H9 (cell line): ENCODE measurements at places on chromosomes 5 and 9. TPM values are rescaled to one million over a fixed set of nuclear protein-coding genes. Genes with fewer than 3 reads are reported as not detected.

DNA sequence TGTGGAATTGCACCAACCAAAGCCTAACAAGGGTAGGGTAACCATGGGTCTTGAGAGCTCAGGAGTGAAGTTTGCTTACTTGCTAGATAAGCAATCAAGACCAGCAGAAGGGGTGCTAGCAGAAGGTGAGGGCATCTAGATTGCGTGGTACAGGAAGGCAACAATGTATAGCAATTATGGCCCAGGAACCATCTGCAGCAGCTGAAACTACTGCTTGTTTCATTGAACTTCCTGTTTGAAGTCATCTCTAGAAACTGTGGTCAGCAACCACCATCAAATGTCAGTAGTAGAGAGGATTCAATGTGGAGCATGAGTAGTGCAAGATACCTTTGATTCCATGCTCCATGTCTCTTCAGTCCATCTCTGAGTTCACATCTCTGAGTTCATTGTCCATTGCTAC lies 462.1 kb upstream of the GRAMD2B start:
- no peaks in the 10 kb centered on the region for H3K27me3 ChIP-seq
- no peak overlapping the region for H3K27ac ChIP-seq
- no peak for DNase-seq
- no peaks in the 10 kb centered on the region for H3K36me3 ChIP-seq
- H3K4me1 ChIP-seq: no peaks in the 10 kb centered on the region

GRCh38 chr5:113092683-113093082 lies 116.1 kb downstream of the DCP2 start:
- no peak overlapping the region for H3K27ac ChIP-seq
- peaks cover 2% of the 10 kb centered on the region; the same call in 1 of the 2 replicates for H3K4me1 ChIP-seq
- no peaks in the 10 kb centered on the region for H3K36me3 ChIP-seq
- H3K4me3 ChIP-seq: no peak overlapping the region
- no peaks in the 10 kb centered on the region for H3K27me3 ChIP-seq
- DNase-seq: no peak

DNA sequence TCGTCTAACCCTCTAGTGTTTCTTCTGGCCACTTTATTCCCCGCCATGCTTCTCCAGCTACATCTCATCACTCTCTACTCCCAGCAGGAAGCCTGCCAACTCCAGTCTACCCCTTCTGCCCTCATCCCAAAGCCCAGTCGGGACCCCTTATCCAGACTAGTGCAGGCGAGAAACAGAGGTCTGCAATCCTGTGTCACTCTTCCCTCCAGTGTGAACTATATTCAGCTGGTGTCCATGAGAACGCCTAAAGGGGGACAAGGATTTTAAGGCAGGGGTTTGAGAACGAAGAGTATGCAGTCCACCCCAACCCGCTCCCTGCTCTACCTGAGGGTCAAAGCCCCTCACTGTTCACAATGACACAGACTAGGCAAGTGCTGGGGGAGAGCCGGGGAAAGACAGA lies 41.7 kb upstream of the GABRP start:
- no peaks in the 10 kb centered on the region for H3K27me3 ChIP-seq
- peak; percentile 12 for DNase-seq
- no peak overlapping the region for H3K4me3 ChIP-seq
- H3K27ac ChIP-seq: no peak overlapping the region
- H3K36me3 ChIP-seq: peaks cover 7% of the 10 kb centered on the region

DNA sequence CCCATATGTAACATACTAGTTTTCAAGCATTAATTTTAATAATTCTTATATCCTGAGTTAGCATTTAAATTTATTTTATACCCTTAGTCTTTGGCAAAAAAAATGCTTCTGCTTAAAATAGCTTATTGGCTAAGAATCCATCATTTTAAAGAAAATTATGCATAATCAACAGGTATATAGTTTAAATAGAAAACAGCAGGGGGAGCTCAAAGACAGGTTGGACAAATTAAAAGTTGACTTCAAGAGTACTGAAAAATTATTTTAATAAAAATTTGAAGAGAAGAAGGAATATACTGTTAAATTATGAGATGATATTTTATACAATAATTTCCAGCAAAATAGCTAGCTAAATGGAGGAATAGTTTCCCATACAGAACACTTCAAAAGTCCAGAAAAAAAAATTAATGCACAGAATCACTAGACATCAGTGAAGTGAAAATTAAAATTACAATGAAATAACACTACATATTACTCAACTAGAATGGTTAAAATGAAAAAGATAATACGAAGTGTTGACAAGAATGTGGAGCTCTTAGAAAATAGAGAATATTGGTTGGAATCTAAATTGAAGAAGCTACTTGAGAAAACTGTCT lies 387.1 kb downstream of the PDE4D start:
- H3K27ac ChIP-seq: no peak overlapping the region
- no peak overlapping the region for H3K4me3 ChIP-seq
- H3K36me3 ChIP-seq: no peaks in the 10 kb centered on the region
- no peaks in the 10 kb centered on the region for H3K4me1 ChIP-seq
- DNase-seq: no peak

- no peaks in the 10 kb centered on the region for H3K27me3 ChIP-seq
- H3K4me1 ChIP-seq: no peaks in the 10 kb centered on the region
- peaks cover 8% of the 10 kb centered on the region; the same call in 2 of the 3 replicates for H3K36me3 ChIP-seq
- no peak overlapping the region for H3K27ac ChIP-seq
- no peak for DNase-seq
Measured at GRCh38 chr5:116795189-116795588, 220.6 kb upstream of the SEMA6A start.

GRCh38 chr5:15929611-15930263 lies 249.9 kb downstream of the MARCHF11 start:
- H3K27ac ChIP-seq: no peak overlapping the region
- no peaks in the 10 kb centered on the region; the same call in 1 of the 3 replicates for H3K36me3 ChIP-seq
- no peaks in the 10 kb centered on the region for H3K27me3 ChIP-seq
- no peak overlapping the region for H3K4me3 ChIP-seq

GRCh38 chr9:116646661-116647514 lies 40.2 kb upstream of the TRIM32 start:
- H3K4me3 ChIP-seq: no peak overlapping the region
- H3K27ac ChIP-seq: no peak overlapping the region
- H3K36me3 ChIP-seq: no peaks in the 10 kb centered on the region
- no peak for DNase-seq

DNA sequence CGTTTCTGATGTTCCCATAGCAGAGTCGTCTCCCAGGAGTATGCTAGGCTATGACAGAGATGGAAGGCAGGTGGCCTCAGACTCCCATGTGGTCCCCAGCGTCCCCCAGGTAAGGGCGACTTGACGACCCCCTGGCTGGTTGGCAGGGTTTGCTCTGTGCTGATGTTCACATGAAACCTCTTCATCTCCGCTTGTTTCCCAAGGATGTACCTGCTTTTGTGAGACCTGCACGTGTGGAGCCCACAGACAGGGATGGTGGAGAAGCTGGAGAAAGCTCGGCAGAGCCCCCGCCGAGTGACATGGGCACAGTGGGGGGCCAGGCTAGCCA lies 108.3 kb downstream of the WNK2 start:
- no peak overlapping the region for H3K4me3 ChIP-seq
- no peak overlapping the region for H3K27ac ChIP-seq
- DNase-seq: no peak
- H3K36me3 ChIP-seq: peaks cover 5% of the 10 kb centered on the region

DNA sequence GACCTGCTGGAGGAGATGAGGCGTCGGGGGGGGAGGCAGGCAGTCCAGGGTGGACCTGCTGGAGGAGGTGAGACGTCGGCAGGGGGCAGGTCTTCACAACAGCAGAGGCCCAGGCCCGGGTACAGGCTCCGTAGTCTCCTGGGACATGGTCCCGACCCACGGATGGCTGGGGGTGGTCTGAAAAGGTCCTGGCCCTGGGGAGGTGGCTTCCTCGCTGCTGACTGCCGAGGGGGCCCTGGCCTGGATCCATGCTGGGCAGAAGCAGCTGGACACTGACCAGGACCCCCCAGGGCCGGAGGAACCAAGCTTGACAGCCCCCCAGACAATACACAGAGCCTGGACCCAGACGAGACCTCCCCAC lies 8.5 kb downstream of the EGFL7 start:
- DNase-seq: no peak
- no peaks in the 10 kb centered on the region for H3K4me1 ChIP-seq
- H3K36me3 ChIP-seq: peaks cover 3% of the 10 kb centered on the region
- no peaks in the 10 kb centered on the region for H3K27me3 ChIP-seq

- 0 out of 2 replicates have a peak, but pooled peaks cover 2% of the 10 kb centered on the region for H3K4me1 ChIP-seq
- no peaks in the 10 kb centered on the region for H3K36me3 ChIP-seq
- no peak overlapping the region for H3K27ac ChIP-seq
- DNase-seq: no peak
Measured at GRCh38 chr5:80928073-80928472, 32.1 kb upstream of the RASGRF2 start.

GRCh38 chr9:131721076-131721475 lies 18.8 kb downstream of the RAPGEF1 start:
- no peak overlapping the region for H3K27ac ChIP-seq
- no peak overlapping the region for H3K4me3 ChIP-seq
- DNase-seq: no peak
- H3K27me3 ChIP-seq: no peaks in the 10 kb centered on the region

DNA sequence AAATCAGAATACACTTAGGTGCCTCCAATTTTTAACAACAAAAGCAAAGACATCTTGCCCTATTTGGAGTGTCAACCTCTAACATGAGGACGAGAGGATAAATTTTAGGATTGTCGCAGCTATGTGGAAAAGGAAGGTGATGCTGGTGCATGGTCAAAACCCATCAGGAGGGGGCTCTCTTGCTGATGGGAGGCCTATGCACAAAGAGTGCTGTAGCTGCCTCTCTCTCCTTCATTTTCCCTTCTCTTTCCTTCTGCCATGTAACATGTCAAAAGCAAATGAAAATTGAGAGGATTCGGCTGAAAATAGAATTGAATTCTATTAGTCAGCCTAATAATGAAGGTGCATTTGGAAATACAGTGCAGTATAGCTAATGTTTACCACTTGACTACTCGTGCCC lies 578.7 kb upstream of the ZNF462 start:
- peak; percentile 40 for DNase-seq
- H3K4me1 ChIP-seq: no peaks in the 10 kb centered on the region
- H3K27me3 ChIP-seq: no peaks in the 10 kb centered on the region
- no peak overlapping the region for H3K27ac ChIP-seq

DNA sequence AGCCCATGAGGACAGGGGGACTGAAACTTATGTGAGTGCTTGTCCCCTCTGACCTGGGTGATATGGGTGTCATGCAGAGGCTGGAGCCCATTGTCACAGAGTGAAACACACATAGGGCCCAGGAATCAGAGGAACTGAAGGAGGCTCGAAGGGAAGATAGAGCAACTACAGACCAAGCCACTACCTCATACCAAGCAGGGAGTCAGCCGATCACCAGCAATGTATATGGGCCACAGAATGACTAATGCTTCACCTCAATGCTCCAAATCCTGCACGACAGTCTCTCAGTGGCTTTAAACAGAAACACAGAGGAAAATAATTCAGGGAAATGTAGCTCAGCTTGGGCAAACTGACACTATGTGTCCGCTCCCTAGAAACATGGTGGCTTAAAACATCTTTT lies 8.9 kb upstream of the FBXW11 start:
- DNase-seq: no peak
- no peaks in the 10 kb centered on the region for H3K27me3 ChIP-seq
- H3K27ac ChIP-seq: no peak overlapping the region
- no peaks in the 10 kb centered on the region for H3K36me3 ChIP-seq
- H3K4me3 ChIP-seq: no peak overlapping the region
- no peaks in the 10 kb centered on the region for H3K4me1 ChIP-seq

GRCh38 chr5:135565725-135566421 lies 12.9 kb downstream of the CXCL14 start:
- no peak overlapping the region for H3K27ac ChIP-seq
- H3K36me3 ChIP-seq: no peaks in the 10 kb centered on the region
- H3K4me3 ChIP-seq: no peak overlapping the region; the same call in 2 of the 3 replicates
- peaks cover 10% of the 10 kb centered on the region; the same call in 1 of the 2 replicates for H3K4me1 ChIP-seq
- H3K27me3 ChIP-seq: no peaks in the 10 kb centered on the region
- peak; percentile 85 for DNase-seq

- no peak overlapping the region for H3K27ac ChIP-seq
- no peaks in the 10 kb centered on the region for H3K36me3 ChIP-seq
- no peaks in the 10 kb centered on the region for H3K4me1 ChIP-seq
- no peak overlapping the region for H3K4me3 ChIP-seq
- H3K27me3 ChIP-seq: no peaks in the 10 kb centered on the region
Measured at GRCh38 chr5:158716668-158717067, 383.0 kb downstream of the EBF1 start.

DNA sequence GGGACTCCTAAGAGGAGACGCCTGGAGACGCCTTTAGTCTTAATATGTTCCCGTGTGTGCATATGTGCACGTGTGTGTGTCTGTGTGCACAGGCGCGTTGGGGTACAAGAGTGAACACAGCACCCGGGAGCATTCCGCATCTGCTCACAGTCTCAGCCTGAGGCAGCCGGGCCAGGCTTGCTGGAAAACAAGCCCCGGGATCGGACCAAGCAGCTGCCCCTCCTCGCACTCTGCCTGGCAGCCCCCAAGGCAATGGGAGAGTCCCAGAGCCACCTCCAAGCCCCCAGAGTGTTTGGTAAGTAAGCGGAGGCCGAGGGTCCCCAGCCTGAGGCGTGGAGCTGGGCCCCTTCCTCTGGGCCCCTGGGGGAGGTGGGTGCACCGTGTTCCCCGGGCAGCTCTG lies 27.3 kb upstream of the UBAC1 start:
- H3K4me1 ChIP-seq: no peaks in the 10 kb centered on the region
- no peak overlapping the region for H3K4me3 ChIP-seq
- H3K27ac ChIP-seq: no peak overlapping the region
- no peaks in the 10 kb centered on the region for H3K36me3 ChIP-seq

DNA sequence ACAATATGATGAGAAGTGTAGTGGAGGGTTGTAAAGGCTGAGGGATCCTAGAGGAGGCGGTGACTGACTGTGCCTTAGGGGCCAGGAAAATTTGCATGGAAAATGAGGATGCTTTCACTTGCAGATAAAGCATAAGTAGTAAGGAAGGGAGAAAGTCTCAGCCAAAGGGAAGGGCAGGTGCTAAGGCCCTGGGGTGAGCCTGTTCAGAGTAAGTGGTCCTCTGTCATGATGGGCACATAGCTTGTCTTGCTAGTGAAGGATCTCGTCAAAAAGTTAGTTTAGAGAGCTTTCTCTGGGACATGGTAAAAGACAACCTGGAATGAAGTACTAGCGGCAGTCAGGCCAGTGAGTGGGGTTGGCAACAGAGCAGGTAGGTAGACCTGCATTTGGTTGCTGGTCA lies 75.4 kb upstream of the CPLX2 start:
- peaks cover 7% of the 10 kb centered on the region for H3K27me3 ChIP-seq
- H3K4me3 ChIP-seq: peak overlapping the region; percentile 62
- no peaks in the 10 kb centered on the region for H3K36me3 ChIP-seq
- no peak overlapping the region for H3K27ac ChIP-seq
- no peaks in the 10 kb centered on the region for H3K4me1 ChIP-seq

DNA sequence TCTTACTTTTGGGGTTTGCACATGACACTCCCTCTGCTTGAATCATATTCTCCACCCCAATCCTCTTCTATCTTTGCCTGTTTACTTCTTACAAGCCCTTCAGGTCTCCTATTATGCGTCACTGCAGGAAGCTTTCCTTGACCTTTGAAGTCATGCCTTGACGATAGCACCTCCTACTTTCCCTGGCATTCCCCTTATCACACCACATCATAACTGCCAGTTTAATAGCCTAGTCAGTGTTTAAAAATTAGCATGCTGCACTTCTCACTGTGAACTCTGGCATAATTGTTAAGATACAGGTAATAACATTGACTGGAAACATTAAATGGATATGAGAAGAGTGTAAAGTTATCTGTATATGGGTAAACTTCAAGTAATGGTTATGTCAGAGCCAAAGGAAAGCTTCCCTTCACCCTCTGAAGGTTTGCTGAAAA lies 37.1 kb upstream of the CEP120 start:
- H3K27ac ChIP-seq: no peak overlapping the region
- no peaks in the 10 kb centered on the region for H3K27me3 ChIP-seq
- H3K36me3 ChIP-seq: no peaks in the 10 kb centered on the region
- no peaks in the 10 kb centered on the region for H3K4me1 ChIP-seq

GRCh38 chr5:148961261-148962199 lies 101.3 kb downstream of the SH3TC2 start:
- H3K27me3 ChIP-seq: no peaks in the 10 kb centered on the region
- H3K36me3 ChIP-seq: no peaks in the 10 kb centered on the region

Gene ARHGEF39
- 21.6 and 24.4 TPM in 2 replicates for total RNA-seq

Gene SPINK6
- total RNA-seq: not detected in 2 replicates

Gene PLAA
- total RNA-seq: 64.3 and 65.0 TPM in 2 replicates

Gene FOXI1
- total RNA-seq: not detected in 2 replicates

Gene MBLAC2
- 4.7 and 4.9 TPM in 2 replicates for total RNA-seq
